Uterus (tissue), 4 donors: ENCODE measurements at places on chromosomes 4 and X.
A peak's percentile ranks its signal among the peaks of the same experiment; 100 is the strongest.

DNA sequence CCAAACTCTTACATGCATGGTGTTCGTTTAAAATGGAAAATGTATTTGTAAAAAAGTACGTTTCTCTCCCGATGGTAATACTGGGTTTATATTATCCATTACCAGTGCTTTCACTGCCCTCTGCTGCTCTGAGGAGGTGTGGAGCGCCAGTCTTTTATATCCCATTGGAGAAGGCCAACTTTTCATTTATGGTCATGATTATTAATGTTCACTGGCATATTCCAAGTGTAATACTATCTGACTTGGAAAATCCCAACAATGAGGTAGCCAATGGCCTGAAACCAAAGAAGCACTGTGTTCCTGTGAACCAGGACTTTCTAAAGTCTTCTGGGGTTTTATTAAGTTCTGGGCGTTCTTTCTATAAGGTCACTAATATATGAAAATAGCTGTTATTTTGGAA lies 80.7 kb downstream of the SYNPO2 start:
- peak; percentile 73 for DNase-seq

- peak; percentile 78 for DNase-seq
These were observed 367.0 kb downstream of the BCOR start for GRCh38 chrX:39730662-39731329.

GRCh38 chrX:120365320-120365719 lies 3.4 kb downstream of the ATP1B4 start:
- no peak for DNase-seq

DNA sequence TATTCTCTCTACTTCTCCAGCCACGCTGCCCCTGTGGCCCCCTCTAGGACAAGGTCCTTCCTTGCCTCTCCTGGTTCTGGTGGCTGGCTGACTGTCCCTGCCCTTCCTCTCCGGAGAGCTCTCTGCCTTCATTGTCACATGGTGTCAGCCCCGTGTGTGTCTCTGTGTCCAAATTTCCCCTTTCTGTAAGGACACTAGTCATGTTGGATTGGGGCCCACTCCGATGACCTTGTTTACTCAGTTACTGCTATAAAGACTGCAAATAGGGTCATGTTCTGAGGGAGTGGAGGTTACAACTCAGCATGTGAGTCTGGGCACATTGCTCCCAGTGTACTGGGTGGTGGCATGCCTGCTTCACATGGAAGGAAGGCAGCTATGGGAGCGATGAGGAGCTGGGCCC lies 129.5 kb upstream of the PSAPL1 start:
- DNase-seq: no peak

- no peak for DNase-seq
These were observed 296.1 kb downstream of the TRIML1 start for GRCh38 chr4:188435381-188435780.

DNA sequence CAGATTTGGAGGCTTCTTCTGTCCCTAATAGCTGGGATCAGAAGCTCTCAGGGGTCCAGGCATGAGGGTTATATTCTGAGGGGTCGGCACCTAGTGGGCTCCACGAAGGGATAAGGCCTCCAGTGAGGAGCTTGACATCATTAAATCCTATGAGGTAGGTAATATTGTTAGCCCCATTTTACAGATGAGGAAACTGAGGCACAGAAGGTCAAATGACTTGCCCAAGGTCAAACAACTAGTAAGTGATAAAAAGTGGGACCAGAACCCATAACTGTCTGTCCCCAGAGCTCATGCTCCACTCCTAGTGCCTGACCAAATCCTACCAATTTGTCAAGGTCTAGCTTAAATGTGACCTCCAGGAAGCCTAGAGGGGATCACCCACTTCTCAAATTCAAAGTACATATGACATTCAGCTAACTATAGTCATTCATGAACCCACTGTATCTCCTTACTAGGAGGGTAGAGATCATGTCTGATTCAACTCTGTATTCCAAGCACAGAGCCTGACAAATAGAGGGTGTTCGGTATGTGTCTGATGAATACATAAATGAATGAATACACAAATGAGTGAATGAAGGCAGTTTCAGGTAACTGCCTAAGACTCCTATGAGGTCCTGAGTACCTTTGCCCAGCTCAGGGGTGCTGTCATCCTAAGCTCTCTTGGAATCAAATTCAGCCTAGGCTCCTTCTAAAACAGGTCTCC lies 43.3 kb downstream of the SMC1A start:
- DNase-seq: no peak

DNA sequence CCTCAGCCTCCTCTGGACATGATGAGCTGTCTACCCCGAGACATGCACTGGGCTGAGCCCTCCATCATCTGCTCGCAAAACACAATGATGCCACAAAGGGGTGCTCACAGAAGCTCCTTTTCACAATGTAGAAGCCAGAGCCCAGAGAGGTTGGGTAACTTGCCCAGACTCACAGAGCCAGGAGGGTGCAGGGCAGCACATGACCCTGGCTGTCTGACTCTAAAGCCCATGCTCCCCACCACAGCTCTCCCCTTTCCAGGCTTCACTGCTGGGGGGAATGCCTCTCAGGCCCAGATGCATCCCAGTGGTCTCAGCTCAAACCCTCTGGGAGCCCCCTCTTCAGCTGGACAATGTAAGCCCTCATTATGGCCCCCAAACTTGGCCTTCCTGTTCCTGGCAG lies 98.4 kb upstream of the AFAP1 start:
- DNase-seq: no peak
